ENCODE measurements at places on chromosomes 16 and 17.

DNA sequence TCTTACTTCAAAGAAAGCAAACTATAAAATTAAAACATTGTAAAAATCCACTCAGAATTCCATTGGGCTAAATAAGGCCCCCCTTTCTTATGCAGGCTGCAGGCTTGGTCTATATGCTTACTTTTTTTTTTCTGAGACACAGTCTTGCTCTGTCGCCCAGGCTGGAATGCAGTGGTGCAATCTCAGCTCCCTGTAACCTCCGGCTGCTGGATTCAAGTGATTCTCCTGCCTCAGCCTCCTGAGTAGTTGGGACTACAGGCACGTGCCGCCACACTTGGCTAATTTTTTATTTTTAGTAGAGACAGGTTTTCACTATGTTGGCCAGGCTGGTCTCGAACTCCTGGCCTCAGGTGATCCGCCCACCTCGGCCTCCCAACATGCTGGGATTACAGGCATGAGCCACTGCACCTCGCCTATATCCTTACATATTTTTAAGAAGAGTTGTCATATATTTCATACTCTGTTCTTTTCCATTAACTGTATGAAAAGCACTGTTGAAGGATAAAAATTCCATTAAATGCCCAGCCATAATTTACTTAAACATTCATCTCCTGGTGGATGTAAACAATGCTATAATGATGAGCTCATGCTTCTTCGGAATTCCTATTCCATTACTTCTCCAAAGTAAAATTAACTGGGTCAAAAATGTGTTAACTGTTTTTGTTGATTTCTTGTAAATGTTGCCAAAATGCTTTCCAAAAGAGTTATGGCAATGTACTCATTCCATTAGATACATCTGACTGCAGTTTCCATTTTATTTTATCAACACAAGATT is 17.8 kb downstream of the SNN start:
- DNase-seq, result no peak

GRCh38 chr16:25838724-25839186 is 147.0 kb downstream of the HS3ST4 start:
- DNase-seq, result peak; percentile 18

GRCh38 chr16:76955629-76956028 is 235.4 kb upstream of the MON1B start:
- DNase-seq, result no peak

DNA sequence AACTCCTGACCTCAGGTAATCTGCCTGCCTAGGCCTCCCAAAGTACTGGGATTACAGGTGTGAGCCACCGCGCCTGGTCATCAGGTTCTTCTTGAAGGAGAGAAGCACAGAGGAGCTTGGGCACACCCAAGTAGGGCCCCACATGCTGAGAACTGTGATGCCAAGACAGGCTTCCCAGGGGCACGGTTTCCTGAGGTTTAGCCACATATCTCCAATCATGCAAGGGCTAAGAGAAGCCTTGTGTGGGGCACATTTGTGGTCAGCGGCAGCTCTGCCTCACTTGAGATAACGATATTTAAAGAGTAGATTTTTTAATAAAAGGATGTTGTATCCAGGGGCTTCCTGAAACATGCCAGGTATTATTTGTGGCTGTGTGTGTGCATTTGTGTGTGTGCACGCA is 46.9 kb downstream of the CUEDC1 start:
- no peak for DNase-seq

- no peak for DNase-seq
Measured at GRCh38 chr17:64209356-64209941, 53.6 kb downstream of the TEX2 start.

DNA sequence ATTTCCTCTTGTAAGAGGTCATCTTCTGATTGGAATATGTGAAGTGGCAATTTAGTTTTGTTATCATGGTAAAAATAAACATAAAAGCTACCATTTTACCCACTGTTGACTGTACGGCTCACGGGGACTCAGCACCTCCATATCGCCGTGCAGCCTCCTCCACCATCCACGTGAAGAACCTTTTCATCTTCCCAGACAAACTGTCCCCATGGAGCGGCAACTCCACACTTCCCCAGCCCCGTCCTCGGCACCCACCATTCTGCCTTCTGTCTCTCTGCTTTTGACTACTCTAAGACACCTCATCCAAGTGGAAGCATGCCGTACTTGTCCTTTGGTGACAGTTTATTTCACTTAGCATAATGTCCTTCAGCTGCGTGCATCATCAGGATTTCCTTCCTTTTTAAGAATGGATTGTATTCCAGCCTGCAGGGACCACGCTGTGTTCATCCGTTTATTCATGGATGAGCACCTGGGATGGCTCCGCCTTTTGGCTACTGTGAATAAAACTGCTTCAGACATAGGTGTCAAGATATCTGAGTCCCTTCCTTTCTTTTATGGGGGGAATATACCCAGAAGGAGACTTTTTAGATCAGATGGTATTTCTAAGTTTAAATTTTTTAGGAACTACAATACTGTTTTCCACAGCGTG is 14.3 kb downstream of the FBXO31 start:
- no peak for DNase-seq

DNA sequence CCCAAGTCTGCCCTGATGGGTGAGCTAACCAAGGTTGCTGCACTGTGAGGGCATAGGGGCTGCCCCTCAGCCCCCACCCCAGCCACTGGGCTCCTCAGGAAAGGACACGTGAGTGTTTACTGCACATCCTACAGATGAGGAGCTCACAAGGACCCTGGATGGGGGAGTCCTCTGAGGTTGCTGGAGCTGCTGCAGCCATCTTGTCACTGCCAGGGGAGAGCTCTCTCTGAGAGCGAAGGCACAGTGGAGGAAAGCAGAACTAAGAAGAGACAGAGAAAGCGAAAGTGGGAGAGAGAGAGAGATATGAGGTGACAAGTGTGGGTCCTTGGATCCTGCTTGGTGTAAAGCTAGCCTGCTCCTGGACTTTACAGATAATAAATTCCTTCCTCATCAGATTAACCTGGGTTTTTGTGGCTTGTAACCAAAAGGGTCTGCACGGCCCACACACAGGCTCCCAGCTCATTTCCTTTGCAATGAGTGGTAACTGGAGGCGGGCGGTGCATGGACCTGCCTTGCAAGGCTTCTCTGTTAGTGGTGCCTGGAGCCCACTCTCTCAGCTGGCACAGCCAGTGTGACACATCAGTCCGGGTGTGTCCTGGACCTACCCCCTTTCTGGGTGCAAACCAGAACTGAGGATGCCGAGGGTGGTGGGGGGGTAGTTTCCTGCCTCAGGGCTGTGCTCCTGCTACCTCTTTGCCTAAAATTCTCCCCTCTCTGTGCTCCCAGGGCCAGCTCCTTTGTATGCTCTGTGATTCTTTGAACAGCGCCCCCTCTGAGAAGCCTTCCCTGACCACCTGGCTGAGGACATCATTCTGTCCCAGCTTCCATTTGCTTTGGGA is 14.2 kb downstream of the SNX20 start:
- no peak for DNase-seq

- DNase-seq, result no peak
Measured at GRCh38 chr16:14308368-14308723, 237.2 kb downstream of the MRTFB start.

DNA sequence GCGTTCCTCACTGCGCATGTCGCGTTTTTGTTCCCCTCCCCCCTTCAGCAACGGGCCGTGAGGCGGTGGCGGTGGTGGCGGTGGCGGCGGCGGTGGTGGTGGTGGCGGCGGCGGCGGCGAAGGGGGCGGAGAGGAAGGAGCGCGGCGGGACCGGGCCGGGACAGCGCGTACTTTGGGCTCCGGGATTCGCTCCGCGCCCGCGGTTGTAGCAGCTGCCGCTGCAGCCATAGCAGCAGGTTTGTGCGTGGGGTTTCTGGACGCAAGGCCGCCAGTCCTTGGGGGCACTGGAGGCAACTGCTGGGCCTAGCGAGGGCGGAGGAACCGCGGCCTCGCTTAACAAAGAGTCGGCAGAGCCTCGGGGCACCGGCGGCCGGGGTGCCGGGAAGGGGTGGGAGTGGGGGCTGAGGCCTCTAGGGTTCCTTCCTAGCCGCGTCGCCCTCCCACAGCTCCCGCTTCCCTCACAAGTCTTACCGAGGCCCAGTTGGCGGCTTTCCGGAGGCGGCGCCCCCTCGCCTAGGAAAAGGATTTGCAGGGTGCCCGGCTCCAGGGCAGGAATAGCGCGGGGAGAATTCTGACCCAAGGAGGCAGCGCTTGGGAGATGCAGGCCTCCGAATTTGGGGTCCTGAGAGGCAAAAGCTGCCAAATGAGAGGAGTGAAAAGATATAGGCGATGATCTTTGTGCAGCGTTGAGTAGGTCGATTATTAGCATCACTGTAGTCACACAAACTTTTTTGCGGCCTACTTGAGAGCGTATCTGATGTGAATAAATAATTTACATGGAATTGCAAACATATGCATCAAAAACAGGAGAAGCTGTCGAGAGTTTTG is at the start of gene DDX42:
Gene DDX42 (plus strand): TSS at position 30 of the 828 bp plus-strand sequence. CDS start 12,880 bp downstream, outside the sequence.
- peak; percentile 84 for DNase-seq

All from HuH-7 (cell line).